ENCODE measurements at places on chromosomes 3 and 15.

- no peak for DNase-seq
These were observed 391.0 kb downstream of the RAP2B start for GRCh38 chr3:153552887-153553604.

GRCh38 chr15:70271422-70272088, 173.8 kb upstream of the TLE3 start:
- DNase-seq: peak; percentile 4

GRCh38 chr3:149343951-149344350, 10.5 kb upstream of the TM4SF18 start:
- no peak for DNase-seq

- peak; percentile 19 for DNase-seq
These were observed 4.3 kb upstream of the MTFMT start for GRCh38 chr15:65033659-65034269.

DNA sequence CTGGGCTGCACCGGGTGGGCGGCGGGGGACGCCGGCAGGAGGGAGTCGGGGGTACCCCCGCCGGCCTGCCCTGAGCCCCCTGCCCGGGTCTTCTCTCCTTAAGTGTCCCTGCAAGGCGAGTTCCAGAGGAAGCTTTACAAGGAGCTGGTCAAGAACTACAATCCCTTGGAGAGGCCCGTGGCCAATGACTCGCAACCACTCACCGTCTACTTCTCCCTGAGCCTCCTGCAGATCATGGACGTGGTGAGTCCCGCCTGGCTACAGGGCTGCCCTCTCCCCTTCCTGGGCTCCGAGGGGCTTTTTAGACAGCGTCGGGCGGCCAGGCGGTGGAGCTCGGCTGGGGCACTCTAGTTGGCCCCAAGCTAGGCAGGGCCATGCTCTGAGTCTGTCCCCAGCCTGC, 480 bp downstream of the CHRNA7 start:
- no peak for DNase-seq

- DNase-seq: no peak
These were observed 590.1 kb upstream of the CBLB start for GRCh38 chr3:106458952-106459351.

DNA sequence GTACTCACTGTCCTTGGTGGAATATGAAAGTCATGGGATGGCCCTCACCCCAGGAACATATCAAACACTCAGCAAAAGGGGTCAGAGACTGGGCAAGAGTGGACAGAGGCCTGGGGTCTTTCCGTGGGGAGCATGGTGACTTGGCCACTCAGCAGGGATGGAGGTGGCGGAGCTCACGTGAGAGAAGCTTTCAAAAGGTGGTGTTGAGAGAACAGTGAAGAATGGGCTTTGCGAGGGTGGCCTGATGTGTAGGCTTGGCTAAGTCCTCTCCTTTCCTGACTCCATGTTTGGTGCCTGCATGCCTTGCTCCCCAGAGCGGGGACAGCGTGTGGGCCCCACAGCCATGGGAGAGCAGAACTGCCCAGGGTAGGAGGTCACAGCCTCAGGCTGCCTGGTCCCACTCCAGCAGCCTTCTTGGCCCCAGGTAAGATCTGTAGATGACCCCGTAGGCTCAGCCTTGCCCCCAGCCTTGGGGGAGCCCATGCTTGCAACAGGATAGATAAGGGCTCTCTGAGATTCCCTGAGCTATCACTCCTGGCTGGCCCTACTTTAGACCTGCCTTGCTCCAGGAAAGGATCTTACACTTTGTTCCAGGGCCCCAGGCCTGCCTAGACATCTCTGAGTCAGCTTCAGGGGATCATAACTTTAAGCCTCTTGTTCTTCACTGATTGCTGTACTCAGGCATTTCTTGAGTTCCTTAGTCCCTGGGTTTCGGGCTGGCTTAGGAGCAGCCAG, 17.0 kb downstream of the RPLP1 start:
- no peak for DNase-seq

- DNase-seq: no peak
These were observed 66.3 kb upstream of the NANOGP8 start for GRCh38 chr15:35151381-35151780.

DNA sequence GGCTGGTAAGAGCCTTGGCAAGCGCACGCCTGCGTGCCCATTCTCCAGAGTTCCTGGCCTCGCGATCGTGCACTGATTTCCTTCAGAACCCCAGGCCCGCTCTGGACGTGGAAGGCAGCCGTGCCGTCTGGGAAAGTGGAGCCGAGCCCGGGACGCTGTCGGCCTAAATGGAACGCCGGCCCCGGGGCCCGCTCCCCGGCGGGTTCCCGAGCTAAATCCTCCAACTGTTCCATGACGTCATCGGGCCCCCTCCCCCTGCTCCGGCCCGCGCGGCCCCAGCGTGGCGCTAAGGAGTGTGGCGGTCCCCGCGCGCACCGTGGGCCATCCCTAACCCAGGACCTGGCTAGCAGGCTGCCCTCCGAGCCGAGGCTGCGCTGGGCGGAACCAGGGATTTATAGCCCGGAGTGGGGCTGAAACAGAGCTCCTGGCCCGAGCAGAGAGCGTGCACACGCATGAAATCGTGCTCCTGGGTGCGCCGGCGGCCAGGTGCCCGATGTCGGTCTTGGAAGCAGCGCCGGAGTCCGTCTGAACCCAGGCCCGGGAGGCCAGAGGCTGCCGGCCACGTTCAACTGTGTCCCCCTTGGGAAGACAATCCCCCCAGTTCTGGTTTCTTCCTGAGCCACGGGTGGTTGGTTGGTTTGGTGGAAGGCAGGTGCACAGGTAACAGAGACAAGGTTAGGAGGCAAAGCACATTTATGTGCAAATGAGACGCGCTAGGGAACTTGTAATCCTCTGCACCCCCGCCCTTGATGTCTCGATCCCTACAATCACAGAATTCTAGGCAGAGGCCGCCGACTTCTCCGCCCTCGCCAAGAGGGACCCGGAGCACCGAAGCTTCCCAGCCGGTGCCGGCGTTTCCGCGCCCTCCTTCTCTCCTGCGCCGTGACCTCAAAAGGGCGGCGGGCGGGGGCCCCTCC, 84.9 kb upstream of the ETV5 start:
- no peak for DNase-seq

DNA sequence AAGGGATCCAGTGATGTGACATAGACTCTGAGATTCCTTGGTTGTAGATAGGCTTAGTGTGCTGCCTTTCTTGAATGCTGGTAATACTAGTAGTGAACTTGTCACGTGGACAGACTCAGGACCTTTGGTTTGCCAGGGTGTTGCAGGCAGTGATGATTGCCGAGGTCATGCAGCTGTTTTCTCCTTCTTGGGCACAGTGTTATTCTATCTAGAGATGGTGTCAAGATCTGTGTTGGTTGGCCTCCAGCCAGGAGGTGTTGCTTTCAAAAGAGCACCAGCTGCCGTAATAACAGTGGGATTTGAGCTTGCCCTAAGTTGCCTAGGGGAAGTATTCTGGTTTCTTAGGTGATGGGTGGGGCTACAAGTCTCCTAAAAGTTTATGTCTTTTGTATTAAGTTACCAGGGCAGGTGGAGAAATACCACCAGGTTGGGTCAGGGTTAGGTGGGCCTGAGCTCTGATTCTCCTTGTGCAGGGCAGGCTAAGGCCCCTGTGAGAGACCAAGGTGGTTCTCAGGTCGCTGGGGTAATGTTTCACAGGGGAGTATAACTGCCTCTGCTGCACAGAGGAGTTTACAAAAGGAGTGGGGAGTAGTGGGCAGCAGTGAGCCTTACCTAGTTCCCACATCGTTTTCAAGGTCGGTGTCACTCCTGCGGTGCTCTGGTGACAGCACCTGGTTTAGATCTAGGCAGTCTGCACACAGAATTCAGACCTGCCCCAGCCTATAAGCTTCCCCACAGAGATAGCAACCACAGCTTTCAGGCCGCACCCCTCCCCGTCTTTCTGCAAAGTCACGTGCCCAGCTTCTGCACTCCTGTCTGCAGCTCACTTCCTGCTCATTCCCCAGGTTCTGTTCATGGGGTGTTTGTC, 350.3 kb downstream of the DOCK3 start:
- DNase-seq: no peak
